ENCODE measurements at places on chromosomes 16 and 17. TPM values are rescaled to one million over a fixed set of nuclear protein-coding genes. Genes with fewer than 3 reads are reported as not detected.

Gene COX10
- polyA plus RNA-seq, result 6.4 TPM

Gene COL1A1
- 30.5 TPM for polyA plus RNA-seq

Gene ZNF469
- polyA plus RNA-seq, result 0.81 TPM

Gene RNF112
- polyA plus RNA-seq, result 3.6 TPM

Gene CD300A
- 66.3 TPM for polyA plus RNA-seq

Gene NPB
- 0.41 TPM for polyA plus RNA-seq

Gene ALDH3A1
- 44.2 TPM for polyA plus RNA-seq

Gene TMED6
- 0.32 TPM for polyA plus RNA-seq

Gene CPSF4L
- polyA plus RNA-seq, result not detected

Gene EXOC7
- polyA plus RNA-seq, result 49.9 TPM

Gene MT1H
- 10.3 TPM for polyA plus RNA-seq
